ENCODE measurements at places on chromosomes 7 and 10. TPM values are rescaled to one million over a fixed set of nuclear protein-coding genes. Genes with fewer than 3 reads are reported as not detected.

The AGAP4 gene
- 14.6 TPM for total RNA-seq

The MSS51 gene
- total RNA-seq: 22.4 TPM

The SAMD9L gene
- total RNA-seq: 4.2 TPM

The GNGT1 gene
- not detected for total RNA-seq

The HOXA7 gene
- 1.6 TPM for total RNA-seq

The SPDYE18 gene
- total RNA-seq: not detected

The PTPN20 gene
- 3.7 TPM for total RNA-seq

The ACTA2 gene
- total RNA-seq: 314 TPM

The BRI3 gene
- 34.4 TPM for total RNA-seq

The SCART1 gene
- total RNA-seq: 1.6 TPM

The GPR141 gene
- 1.0 TPM for total RNA-seq

Measured in skeletal muscle tissue (tissue), 5 donors.